Dermis microvascular lymphatic vessel endothelial cell (primary cell): ENCODE measurements at places on chromosomes 7 and 10. TPM values are rescaled to one million over a fixed set of nuclear protein-coding genes. Genes with fewer than 3 reads are reported as not detected.

The LOXL4 gene
- 0.25 and 0.51 TPM in 2 replicates for total RNA-seq

The ZNF488 gene
- total RNA-seq: 0.13 TPM in 2 replicates

- DNase-seq: no peak
Measured at GRCh38 chr7:33511778-33512177, 382.4 kb downstream of the BBS9 start.

DNA sequence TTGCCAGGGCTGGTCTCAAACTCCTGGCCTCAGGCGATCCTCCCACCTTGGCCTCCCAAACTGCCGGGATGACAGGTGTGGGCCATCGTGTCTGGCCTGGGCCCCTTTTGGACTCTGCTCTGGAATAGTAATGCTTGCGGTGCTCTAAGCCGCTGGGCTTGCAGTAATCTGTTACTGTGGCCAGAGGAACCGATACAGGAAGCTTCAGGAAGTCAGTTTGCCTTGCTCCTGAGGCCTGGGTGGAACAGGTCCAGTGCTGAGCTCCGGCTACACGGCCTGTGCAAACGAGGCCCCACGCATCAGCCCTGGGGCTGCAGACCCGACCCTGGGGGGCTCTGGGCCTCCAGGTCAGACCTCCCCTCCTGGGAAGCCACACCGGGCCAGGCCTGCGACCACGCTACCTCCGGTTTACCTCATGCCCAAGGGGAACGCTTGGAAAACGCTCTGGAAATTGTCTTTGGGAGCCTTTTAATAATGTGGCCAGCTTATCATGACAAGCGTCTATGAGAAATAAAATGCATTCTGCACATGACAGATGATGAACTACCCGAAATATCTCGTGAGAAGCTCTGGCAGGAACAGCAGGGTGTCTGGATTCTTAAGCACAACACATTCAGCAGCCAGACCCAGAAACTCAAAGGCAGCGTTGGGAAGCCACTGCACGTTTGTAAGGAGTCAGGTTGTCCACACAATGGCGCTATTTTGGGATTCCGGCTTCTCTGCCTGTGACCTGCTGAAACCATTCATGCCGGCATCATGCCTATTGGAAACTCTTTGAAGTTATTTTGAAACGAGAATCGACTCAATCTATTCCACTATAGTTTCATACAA, 10.1 kb upstream of the ADAP1 start:
- peak; percentile 43 for DNase-seq

DNA sequence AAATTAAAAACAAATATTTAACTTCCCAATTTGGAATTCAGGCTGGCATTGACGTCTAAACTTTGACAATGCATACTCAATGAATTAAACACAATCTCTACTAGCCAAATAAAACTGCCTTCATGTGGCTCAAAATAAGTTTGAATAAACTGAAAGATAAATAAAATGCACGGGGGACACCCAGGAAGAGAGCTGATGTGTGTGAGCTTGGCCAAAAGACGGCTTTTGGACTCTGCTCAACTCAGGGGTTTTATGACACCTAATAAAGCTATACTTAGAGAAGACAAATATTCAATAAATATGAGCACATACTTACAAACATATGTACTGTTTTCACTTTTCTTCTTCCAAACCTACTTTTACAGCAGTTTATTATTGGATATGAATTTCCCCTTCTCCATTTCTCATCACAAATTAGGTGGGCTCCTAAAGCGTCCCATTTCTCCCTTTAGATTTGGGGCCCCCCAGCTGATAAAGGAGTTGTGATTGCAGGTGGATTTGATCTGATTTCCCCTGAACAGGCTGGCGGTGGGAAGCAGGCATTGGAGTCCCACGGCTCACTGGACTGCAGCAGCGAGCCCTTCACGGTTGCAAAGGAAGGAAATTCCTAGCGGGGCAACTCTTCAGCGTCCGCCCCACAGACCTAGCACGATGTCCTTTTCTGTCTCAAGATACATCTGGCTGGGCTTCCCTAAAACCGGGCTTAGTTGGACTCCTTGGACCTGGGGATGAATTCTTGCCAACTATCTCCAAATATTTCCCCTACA, 79.6 kb downstream of the INSIG1 start:
- DNase-seq: no peak

DNA sequence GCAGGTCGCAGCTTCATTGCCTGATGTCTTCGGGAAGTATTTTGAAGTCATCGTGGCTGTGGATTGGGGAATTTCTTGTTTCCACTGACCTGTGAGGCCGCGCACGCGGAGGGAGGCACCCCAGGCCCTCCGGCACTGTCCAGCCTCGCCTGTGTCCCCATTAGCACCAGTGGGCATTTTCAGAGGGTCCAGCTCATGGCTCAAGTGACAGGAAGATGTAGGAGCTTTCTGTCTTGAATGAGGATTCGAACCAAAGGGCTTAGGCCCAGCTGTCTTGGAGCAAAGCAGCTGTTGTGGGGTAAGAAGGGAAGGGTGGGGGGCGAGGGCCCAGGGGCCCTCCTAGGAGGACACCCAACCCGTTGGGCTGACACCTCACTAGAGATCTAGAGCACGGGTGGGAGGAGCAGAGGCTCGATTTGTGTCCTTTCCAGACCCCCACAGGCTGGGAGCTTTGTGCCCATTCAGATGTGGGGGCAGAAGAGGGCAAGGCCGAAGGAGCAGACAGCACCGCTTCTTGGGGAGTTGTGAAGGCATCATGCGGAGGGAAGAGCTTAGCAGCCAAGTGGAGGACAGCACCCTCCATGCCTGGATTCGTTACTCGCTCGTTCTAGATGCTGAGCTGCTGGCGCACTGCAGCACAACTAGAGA, 914 bp downstream of the ZNF37A start:
- DNase-seq: no peak

DNA sequence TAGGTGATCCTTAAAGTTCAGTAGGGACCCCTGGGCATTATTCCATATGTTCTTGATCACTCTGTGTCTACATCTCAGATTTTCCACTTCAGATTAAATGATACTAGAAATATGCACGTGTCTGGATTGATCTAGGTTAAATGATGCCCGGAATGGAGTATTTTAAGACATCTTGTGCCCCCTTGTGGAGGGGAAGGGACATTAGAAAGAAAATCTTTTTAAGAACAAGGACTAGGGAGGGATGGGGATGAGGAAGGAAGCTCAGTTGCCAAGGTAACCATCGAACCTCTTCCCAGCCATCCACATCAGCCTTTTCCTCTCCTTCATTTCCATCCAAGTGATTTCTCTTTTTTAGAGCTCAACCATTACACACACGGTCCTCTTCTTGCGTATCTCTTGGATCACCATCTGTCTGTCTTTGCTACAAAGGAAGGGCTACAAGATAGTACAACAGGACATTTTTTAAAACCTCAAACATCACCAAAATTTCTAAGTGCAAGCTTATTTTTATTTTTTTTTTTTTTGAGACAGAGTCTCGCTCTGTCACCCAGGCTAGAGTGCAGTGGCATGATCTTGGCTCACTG, 40.5 kb downstream of the PRSS2 start:
- peak; percentile 53 for DNase-seq
